ENCODE measurements at places on chromosomes 4 and X.

GRCh38 chr4:151247395-151247794 lies 29.6 kb upstream of the PRSS48 start:
- no peak for DNase-seq

DNA sequence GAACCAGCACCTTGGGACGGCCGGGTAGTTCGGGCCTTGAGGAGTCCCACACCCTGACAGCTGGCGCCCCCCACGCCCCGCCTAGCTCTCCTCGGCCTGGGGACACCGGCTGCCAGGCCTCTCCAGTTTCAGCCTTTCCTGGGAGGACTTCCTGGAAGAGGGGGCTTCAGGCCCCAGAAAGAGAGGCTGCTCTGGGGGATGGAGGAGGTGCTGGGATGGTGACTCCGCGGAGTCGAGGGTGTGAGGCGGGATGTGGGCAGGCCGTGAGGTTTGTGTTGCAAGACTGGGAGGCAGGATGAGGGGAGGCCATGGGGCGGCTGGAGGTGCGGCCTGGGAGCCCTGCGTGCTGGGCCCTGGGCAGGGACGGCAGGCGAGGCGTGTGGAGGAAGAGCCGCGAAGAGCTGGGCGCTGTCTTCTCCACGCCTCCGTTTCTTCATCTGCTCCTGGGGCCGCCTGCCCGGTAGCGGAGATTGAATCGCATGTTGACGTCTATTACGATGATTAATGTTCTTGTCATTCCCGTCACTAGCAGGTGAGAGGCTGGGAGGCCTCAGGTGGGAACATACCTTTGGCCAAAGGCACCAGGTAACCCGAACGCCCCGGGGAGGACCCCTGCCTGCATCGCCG lies 918 bp upstream of the FGFRL1 start:
- DNase-seq = no peak

DNA sequence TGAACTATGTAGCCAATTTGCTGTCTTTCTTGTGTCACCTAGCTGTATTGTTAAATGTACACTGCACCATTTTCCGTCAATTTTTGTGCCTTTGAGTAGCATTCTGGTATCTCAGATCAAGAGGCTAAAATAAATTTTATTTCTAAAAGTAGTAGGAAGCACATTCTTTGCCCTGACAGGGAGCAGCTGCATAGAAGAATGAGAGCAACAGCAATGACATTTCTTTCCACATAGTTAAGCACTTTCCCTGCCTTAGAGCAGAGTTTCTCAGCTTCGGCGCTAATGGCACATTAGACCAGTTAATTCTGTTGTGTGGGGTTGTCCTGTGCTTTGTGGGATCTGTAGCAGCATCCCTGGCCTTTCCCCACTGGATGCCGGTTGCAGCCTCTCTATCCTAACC lies 173.9 kb downstream of the CHIC2 start:
- no peak for DNase-seq

DNA sequence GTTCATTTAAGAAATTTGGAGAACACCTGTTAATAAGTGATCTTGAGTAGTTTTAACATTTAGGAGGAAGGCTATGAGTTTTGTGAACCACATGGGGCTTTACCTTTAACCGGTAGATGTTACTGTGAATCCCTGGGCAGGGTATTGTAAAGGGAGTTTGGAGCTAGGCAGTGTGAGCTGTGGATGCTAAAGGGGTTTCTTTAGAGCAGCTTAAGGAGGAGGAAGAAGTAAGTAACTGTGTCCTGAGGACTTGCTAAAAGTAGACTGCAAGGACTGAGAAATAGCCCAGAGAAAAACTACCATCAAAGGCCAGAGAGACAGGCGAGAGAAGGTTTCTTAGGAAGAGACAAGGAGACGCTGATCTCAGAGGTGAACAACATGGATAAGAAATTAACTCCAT lies 5.6 kb downstream of the RHOH start:
- DNase-seq = no peak
